Activated CD8-positive, alpha-beta memory T cell treated with anti-CD3 and anti-CD28 coated beads for 48 hours (primary cell): ENCODE measurements at places on chromosomes 2 and 18.

- DNase-seq: no peak
Measured at GRCh38 chr2:6412533-6413091, 453.1 kb downstream of the CMPK2 start.

GRCh38 chr2:54508541-54508940 lies 52.4 kb downstream of the SPTBN1 start:
- DNase-seq: no peak

GRCh38 chr2:229191413-229191812 lies 79.7 kb downstream of the PID1 start:
- DNase-seq: no peak

GRCh38 chr18:31942291-31942998 lies 483 bp downstream of the TRAPPC8 start:
- DNase-seq: peak; percentile 17

GRCh38 chr2:20593072-20594034 lies 57.5 kb downstream of the HS1BP3 start:
- no peak for DNase-seq

GRCh38 chr2:57880446-57880845 lies 166.2 kb upstream of the VRK2 start:
- DNase-seq: no peak

DNA sequence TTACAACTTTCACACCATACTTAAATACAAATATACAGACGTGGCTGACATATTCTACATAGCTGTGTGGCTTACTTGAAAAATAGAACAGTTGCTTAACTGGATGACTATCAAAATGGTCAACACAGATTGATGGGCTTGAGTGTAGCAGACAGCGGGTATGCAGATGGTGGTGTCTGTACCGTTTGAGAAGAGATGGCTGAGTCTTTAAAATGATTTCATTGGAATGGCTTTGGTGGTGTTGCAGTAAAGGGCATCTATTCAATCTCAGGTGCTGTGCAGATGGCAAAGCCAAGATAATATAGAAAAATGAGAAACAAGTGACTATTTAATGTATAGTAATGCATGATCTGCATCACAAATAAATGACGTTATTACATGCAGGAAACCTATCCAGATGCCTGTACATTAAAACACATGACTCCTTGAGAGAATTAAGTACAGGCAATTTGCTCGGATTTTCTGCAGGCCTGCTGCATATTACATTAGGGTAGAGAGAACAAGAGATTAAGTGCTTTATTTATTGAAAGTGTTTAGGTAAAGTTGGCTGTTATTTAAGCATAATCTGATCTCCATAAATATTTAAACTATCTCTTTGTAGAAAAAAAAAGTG lies 68.5 kb downstream of the AGPS start:
- no peak for DNase-seq

GRCh38 chr2:174477759-174478158 lies 9.1 kb downstream of the GPR155 start:
- DNase-seq: no peak

DNA sequence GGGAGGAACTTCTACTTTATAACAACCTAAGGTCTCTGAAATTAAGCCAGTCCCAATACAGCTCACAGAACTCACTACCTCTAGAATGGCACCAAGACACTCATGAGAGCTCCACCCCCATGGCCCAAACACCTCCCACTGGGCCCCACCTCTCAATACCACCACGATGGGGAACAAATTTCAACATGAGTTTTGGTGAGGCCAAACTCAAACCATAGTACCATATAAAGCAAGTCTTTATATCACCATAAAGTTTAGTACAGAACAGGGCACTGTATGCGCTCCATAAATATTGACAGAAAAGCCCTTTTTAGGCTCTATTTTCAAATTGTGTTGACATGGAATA lies 3.3 kb downstream of the AFG3L2 start:
- DNase-seq: no peak

- DNase-seq: no peak
Measured at GRCh38 chr2:145359561-145359960, 839.6 kb upstream of the ZEB2 start.

DNA sequence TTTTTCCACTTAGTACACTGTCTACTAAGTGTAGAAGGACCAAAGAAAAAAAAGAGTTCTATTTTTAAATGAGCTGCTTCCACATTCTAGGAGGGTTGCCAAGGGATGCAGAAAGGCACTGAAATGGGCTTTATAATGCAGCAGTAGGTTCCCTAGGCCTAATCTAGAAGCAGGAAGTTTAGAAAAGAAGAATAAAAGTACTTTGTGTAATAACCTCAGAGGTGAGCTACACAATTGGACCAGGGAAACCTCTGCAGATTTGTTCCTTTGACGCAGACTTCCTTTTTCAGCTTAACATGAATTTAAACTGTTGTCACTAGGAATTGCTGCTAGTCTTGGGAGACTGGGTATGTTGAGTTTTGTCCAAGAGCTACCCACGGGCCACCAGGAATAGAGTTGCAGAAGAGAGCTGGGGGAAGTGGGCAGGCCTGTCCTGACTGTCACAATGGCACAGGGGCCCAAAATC lies 34.6 kb upstream of the RAB1A start:
- no peak for DNase-seq

GRCh38 chr2:175932675-175933074 lies 69.4 kb downstream of the LNPK start:
- no peak for DNase-seq

DNA sequence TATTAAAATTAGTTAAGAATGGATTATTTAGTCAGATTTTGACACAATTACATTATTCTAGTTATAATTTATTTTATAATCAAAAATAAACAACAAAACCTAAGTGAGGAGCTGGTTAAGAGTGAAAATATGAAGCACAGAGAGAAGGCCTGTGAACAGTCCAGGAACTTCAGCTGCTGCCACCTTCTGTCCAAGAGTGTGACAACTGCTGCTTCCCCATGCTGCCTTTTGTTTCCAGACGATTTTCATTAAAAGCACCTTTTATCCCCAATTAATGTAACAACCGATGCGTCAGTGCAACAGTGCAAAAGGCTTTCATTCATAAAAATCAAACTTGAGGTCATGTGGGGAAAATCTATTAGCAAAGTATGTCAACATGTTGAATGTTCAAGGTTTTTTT lies 363.6 kb downstream of the CTNNA2 start:
- DNase-seq: no peak

DNA sequence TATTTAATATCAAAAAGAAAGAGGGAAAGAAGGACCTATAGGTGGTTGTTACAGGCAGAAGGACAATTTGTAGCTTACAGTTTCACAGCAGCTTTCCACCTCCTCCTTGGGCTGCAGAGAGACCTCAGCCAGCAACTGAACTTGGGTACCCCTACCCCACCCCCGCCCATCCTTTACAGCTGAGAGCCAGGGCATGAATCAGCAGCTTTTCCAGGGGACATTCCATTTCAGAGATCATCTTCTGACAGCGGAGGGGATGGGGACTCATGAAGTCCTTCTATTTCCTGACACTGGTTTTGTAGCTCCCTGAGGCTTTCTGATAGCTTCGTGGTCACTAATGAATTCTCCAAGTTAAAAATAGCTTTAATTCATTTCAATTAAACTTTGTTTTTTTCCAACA lies 96.4 kb downstream of the ITGB1BP1 start:
- no peak for DNase-seq

GRCh38 chr2:102282678-102283091 lies 28.7 kb upstream of the IL1RL1 start:
- DNase-seq: no peak

GRCh38 chr2:200765139-200765951 lies 46.4 kb upstream of the BZW1 start:
- peak; percentile 6 for DNase-seq

DNA sequence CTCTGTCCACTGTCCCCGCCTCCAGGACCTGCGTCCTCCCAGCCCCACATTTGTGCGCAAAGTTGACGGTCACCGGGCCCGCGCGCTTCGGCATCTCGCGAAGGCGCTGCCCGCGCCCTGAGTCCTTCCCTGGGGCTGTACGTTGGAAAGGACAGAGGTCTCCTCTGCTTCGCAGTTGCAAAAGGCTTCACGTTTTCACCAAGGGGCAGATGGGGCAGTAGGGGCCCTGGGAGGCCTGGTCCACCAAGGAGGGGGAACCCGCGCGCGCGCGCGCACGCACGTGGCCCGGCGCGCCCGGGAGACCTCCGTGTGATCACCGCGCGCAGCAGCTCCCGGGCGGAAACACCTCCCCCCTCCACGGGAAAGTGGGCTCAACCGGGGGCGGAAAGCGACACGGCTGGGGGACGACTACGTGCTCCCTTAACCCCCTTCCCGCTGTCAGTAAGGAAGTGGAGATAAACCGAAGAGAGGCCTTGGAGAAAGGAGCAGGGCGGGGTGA lies 21.9 kb downstream of the TEX44 start:
- no peak for DNase-seq

- no peak for DNase-seq
Measured at GRCh38 chr2:215141706-215142105, 3.3 kb upstream of the ABCA12 start.

DNA sequence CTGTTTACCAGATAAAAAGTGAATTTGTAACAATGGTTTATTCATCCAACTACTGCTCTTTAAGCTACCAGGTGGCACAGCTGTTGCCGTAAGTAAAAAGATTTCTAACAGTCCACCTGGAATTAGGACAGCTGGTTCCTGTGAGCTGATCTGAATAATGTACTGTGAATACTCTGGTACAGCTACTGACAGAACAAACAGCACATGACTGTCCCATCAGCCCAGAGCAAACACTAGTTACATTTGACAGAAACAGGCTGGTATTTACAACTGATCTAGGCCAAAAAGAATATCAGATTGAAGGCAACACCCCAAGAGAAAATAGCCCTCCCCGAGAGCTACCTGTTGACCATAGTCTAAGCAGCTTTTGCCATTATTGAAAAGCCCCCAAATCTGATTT lies 840.4 kb downstream of the CPS1 start:
- no peak for DNase-seq

DNA sequence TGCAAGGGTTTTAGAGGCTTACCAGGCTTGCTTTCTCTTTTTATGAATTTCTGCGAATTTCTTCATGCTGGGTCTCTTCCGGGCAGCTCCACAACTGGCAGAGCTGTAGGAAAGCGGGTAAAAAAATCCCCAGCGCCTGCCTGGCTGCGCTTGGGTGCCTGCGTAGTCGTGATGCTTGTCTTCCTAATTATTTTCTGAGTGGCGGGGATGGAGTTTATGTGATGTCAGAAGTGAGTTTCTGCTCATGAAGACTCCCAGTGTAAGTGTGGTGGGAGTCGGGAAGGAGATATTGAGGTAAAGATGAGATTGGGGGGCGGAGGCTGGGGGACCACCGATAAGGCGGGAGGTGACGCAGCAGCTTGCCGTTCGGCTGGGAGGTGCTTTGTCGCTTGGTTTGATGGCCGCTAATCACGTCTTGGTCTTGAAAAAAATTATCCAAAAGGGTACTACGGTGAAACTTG lies 229.8 kb downstream of the LDLRAD4 start:
- no peak for DNase-seq
